ENCODE measurements at places on chromosomes 2 and 18.

GRCh38 chr18:42548493-42548892 is 567.0 kb downstream of the RIT2 start:
- no peak for DNase-seq

DNA sequence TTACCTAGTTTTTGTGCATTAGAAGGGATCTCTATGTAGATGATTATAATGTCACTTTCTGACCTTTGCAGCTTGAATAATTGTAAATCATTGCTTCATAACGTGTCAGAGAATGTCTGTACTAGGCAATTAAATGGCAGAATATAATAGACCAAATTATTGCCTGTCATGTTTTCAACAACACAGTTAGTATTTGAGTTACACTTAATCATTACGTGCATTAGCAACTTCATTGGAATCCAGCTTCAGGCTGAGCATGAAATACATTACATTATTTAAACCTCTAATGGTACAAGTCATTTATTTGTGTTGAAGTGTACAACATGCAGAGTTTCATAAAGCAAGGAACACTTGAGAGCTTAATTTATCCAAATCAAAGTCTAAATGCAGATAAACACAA is 48.0 kb downstream of the ZNF407 start:
- DNase-seq, result no peak

GRCh38 chr2:63092857-63093256 is 42.2 kb downstream of the OTX1 start:
- no peak for DNase-seq

DNA sequence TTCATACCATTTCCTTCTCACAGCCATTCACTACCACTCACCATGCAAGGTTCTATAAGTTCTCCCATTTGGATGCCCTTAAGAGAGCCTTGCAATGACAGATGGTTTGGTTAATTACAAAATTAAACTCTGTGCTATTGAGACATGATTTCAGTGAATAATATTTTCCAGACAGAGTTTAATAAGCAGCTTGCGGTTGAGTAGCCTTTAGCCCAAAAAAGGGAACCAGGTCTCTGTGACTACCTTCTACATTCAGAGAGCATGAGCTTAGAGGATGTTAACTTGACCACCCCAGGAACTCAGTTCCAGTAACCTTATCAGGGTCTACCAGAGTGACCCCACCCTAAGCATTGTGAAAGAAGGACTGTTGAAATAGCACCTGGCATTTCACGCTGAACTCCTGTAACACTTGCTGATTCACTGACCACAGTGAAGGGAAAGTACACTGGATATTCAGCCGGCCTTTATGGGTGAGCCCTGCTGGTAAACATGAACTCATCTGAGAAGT is 1173.1 kb upstream of the ZEB2 start:
- DNase-seq, result no peak

DNA sequence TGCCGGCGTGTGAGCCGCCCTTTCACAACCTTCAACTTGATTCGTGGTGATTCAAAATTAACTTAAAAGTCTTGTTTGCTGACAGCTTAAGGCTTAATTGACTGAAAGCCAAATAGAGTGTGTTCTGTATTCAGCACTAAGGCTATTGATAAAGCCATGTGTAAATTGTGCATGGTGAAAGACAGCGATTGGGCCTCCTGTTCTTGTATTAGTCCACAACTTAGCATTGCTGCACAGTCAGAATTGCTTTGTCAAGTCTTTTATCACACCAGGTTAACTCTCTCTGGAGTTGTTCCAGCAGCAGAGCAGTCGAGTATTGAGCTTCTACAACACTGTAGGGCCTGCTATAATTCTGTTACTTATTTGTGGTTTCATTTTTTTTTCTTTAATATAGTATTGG is 210.1 kb downstream of the WDR7 start:
- no peak for DNase-seq

- no peak for DNase-seq
Observed at GRCh38 chr2:9264301-9264700, 57.7 kb downstream of the ASAP2 start.

- DNase-seq, result no peak
Observed at GRCh38 chr2:218006741-218007140, 3.9 kb upstream of the TNS1 start.

DNA sequence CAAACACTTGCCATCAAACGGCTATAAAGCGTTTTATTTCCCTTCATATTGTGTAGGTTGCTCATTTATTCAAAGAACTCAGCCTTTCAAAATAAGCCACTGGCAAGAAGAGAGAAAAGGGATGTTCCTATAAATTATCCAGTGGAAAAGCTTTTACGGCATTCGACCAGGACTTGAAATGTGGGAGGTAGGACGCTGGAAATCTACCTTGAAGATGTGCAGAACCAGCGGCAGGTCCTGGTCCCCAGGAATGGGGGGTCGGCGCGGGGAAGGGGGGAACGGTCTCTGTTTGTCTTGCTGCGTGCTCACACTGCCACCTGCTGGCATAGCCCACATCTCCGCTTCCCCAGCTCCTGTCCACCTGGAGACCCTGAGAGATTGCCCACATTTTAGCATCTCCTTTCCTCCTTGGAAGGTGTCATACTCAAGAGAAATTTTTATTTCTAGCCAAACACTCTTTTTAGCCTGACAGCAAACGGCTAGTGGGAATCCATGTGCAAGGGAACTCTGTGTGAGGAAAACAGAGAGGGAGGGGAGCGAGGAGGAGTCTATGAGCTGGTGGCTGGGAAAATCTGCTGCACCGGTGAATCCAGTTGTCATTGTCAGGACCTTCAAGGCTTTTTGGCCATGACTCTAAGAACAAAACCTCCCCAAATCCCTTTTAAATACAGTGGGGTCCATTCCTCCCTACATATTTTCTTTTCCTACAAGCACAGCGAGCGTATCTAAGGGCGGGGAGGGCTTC is 349.0 kb upstream of the PKDCC start:
- DNase-seq, result no peak

DNA sequence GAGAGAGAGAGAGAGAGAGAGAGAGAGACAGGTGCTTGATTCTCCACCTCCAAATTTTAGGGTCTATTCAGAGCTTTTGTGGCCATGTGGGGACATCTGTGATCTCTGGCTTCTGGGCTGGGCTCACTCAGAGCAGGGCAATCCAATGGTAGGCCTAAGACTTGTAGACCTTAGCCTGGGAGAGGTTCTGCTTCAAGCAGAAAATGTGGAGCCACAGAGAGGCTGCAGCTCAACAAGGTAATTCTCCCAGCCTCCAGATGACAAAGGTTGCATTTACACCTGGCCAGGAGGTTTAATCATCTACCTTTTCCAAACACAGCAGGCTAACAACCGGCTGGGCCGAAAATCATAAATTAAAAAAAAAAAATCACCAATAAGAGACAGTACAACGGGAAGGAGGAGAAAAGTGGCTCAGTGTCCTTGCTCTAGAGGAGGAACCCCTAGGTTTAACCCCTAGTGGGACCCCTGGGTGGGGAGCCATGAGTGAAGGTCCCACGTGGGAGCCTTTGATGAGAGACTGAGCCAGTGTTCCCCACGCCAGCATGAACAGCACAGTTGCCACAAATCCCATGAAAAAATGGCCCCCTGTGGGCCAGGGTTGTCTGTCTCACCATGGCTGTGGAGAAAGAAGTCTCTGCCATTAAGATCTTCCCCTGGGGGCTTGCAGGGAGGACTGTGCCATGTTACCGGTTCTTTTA is 124.0 kb upstream of the GATA6 start:
- no peak for DNase-seq

DNA sequence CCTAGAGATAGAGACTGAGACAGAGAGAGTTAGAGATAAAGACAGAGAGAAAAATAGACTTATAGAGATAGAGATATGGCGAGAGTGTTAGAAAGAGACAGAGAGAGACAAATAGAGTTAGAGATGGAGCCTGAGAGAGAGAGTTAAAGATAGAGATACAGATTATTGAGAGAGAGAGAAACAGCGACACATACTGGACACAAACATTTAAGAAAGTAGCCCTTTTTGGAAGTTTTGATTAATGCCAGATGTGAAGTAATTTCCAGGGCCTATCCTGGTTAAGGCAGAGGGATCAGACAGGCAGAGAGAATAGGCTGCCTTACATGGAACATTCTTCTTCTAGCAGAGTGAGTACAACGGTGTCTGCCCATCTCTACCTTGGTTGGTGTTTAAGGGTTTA is 311.6 kb upstream of the CDH7 start:
- DNase-seq, result no peak

- DNase-seq, result no peak
Observed at GRCh38 chr2:66434679-66435548, at the start of gene MEIS1. Gene MEIS1, plus strand, starts transcription at chr2:66435125. Its CDS starts 732 bp downstream, at chr2:66435857.

GRCh38 chr2:175981551-175981950 is 20.5 kb downstream of the LNPK start:
- DNase-seq, result no peak

GRCh38 chr2:44844651-44845270 is 96.7 kb upstream of the SIX3 start:
- no peak for DNase-seq

- no peak for DNase-seq
Observed at GRCh38 chr18:36633961-36634412, 194.8 kb downstream of the TPGS2 start.

DNA sequence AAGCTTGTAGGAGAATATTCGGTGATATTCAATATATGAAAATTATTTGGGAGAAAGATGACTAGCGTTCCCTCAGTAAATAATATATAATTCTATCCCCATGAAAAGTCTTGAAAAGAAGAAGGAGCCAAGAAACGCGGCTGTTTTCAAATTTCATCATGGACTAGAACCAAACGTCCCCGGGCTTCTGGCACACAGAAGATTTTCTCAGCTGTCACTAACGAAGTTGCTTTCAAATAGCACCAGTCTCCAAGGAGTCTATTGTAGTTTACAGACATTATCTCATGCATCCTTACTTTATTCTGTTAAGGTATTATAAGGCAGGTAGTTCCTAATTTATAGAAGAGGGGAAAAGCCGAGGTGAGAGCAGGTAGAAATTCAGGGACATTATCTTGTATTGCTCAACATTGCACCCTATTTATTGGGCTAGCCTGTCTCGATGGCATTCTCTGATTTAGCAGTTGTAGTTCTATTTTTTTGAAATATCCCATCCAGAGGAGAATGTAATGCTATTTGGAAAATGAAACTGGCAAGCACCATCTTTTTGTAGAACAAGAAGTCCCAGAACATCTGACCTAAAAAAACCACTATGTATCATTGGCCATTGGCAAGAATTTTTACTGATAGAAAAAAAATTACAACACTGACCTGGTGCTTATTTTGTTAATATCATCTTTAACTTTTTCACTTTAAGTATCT is 198.1 kb upstream of the RASGRP3 start:
- no peak for DNase-seq

DNA sequence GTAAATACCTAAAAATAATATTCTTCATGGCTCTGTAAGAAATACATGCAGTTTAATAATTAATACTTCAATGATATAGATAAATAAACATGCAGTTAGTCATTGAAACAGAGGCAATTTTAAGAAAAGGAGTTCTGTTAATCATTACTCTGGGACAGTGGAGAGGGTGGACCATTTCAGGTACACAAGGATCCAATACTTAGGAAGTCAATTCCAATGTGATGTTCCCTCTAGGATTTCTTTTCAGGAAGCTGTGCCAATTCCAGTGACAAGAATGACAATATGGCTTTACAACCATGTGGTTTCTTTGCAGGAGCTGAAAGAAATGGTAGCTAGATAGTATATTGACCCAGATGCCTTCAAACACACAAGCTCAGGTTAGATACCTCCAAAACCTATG is 175.8 kb upstream of the NETO1 start:
- DNase-seq, result no peak

DNA sequence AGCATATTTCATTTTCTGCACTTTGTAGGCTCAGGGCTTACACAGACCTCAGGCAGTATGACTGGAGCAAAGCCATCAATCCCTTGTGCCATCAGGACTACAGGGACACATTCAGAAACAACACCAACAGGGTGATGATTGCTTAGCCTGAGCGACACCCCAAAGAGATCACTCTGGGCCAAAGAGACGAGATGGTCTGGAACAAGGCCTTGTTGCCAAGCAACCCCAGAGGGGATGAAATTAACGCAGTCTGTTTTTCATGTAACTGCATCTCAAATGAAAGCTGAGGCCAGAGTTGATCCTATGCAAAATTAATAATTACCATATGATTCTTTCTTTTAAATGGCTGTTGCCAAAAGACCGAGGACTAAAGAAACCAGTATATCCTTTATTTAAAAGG is 20.2 kb upstream of the B3GNT2 start:
- DNase-seq, result no peak

GRCh38 chr2:49288902-49289700 is 134.8 kb upstream of the FSHR start:
- DNase-seq, result no peak

DNA sequence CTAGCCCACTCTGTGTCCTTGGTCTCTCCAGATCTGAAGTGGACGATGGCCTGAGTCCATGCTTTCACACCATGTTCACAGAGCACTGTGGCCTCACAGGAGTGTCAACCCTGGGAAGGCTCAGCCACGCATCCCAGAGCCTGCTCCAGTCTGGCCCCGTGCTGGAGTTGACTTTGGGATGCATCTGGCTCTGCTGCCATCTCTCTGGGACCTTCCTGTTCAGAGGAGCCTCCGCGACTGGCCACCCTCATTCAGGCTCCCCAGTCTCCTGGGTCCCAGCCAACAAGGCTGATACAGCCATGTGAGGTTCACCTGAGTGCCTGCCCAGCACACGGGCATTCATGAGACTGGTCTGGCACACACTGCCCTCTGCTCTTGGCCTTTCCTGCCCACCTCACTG is 199.7 kb upstream of the RAB6C start:
- DNase-seq, result no peak

DNA sequence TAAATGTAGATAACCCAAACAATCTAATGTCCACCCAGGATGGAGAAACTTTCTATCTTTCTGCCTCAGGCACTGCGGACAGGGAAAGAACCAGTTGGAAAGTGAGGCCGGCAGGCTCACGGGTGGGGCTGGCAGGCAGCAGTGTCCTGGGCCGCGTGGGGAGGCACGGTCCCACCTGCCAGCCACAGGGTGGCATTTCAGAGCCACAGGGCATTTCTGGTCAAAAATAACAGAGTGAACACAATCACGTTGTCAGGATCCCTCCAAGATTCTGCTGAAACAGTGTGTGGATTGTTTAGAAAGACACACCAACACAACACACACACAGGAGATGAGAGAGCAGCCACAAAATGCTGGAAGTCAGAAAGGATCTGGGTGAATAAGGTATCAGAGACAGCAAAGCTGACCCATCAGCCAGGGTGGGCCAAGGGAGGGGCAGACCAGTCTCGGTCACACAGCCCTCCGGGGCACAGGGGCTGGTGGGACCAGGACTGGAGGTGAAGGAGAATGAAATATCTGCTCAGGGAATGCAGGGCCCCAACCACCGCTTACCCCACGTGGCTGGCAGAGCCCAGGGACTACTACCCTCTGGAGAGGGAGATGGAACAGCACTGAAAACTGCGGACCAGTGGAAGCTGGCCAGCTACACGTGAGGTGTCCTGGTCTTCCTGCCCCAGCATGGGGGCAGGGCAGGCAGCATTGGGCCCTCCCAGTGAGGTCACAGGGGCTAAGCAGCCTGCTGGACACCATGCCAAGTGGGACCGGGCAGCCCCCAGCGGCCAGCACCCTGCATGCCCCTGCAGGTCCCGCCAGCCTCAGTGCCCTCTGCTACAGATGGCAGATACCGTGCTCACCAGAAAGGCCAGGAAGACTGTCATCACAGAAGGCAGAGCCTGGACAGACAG is 173.9 kb downstream of the HDAC4 start:
- DNase-seq, result no peak

- DNase-seq, result no peak
Observed at GRCh38 chr2:212811921-212812320, 273.3 kb upstream of the ERBB4 start.
